ENCODE measurements at places on chromosomes 4 and X.

- DNase-seq: no peak
Observed at GRCh38 chr4:168846414-168846813, 163.6 kb downstream of the CBR4 start.

DNA sequence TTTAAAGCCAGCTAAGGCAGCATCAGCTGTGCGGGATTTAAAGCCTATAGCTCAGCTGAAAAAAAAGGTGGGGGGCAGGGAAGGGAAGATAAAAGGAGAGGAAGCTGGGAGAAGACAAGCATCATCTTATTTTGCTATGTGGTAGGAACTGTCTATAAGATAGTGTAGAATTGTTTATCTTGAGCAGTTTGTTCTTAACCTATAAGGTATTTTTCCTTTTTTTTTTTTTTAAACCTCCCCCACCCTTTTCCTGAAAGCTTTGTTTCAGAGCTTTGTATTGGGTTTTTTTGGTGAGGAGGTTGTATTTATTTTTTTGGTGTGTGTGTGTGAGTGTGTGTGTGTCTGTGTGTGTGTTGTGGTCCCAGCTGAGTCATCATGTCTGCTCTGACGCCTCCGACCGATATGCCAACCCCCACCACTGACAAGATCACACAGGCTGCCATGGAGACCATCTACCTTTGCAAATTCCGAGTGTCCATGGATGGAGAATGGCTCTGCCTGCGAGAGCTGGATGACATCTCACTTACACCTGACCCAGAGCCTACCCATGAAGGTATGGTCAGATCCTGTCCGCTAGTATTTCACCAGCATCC, 531 bp downstream of the RUFY3 start:
- DNase-seq: no peak

DNA sequence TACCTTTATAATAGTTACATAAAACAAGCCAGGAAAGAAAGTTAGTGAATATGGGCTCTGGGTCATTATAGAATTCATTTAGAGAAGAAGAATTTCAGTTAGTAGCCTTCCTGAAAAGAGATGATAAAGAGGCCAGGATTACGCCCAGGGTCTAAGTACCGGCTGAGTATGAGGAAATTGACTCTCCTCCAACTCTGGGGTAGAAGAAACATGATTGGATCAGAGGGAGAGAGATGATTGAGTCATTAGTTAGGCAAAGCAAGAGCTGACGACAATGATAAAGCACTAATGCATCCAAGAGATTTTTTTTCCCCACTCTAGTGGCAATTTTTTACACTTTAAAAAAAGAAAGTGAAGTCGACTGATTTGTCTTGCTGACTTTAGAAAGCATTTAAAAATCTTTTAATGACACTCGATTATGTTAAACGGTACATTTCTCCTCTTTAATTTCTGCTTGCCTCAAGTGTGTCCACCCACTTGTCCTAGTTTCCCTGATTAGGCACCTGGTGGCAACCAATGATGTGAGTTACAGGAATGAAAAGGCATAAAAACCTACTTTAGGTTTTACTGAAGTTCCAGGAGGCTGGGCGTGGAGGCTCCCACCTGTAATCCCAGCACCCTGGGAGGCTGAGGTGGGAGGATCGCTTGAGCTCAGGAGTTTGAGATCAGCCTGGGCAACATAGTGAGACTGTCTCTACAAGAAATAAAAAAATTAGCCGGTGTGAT, 37.3 kb upstream of the IGFBP7 start:
- DNase-seq: no peak

DNA sequence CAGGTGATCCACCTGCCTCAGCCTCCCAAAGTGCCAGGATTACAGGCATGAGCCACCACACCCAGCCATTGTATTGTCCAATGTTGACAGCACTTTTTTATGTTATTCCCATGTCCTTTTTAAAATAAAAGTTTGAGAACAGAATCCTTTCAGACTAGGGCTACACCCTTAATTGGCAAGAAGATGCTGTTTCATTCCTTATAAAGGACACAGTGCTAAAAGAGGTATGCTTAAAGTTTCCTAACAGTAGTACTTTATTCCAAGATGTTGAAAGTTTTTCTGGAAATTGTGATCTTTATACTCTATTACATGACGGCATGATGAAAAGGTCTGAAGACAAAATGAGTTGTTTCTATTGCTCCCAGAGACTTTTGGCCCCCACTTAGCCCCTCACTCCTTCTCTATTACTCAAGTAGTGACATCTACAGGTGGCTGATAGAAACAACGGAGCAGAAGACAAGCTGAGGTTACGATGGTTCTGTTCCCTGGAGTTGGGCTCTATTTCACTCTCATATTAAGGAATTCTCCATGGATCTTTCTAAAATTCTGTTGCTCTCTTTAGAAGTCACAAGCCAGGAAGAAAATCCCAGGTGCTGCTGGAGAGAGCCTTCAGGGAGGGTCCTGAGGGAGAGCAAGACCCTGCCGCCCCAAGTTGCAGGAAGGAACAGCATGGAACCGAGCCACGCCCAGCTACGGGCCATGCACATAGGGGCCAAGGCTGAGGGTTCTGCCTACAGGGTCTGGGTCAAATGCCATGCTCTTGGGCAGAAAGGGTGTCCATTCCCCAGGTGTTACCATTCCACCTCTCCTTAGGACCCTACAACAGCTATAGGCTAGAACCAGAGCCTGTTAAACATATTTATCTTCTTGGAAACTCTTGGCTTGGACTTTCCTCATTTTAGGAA, 22.8 kb downstream of the RPL9 start:
- DNase-seq: no peak

DNA sequence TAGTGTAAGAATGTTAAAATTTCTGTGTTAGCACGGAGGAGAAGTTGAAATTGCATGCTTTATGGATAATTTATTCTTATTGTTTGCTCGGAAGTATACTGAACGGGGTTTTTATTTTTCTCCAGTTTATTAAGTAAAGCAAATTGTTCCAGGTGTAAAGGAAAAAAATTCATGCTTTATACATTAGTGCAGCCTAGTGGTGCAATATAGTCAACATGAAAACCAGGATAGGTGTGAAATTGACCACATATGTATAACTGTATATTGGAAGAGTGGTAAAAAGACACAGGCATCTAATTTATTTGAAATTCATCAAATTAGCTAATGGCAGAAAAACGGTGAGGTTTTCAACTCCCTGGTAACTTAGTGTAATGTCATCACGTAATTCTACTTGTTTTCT, 959 bp downstream of the BRS3 start:
- no peak for DNase-seq

DNA sequence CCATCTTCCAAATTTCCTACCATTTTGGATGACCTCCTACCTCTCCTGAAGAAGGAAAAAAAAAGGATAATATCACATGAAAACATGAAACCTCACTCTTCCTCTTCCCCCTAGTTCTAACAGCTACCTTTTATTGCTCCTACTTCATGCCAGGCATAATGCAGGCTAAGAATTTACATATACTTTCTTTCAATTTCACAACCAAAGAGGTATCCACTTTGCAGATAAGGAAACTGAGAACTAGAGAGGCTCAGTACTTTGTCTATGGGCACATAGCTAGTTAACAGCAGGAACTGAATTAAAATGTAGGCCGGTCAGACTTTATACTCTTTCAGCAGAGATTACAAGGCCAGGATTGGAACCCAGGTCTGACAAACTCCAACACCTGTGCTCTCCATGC, 34.4 kb upstream of the BEND2 start:
- DNase-seq: no peak

DNA sequence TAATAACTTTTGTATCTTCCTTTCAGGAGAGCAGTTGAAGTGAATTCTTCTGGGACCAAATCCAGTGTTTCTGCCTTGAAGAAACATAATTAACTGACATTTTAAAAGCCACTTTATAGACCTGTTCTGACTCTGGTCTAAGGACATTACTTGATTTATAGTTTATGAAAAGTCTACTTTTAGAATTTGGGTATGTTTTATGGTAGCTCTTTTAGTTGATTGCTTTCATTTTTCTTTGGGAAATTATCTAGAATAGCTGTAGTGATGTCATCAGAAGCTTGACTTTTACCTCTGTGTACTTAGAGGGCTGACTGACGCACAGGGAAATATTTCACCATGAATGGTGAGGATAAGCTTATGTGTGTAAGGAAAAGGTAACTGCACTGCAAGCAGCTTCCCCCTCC, 131.8 kb upstream of the LIMCH1 start:
- DNase-seq: peak; percentile 26

DNA sequence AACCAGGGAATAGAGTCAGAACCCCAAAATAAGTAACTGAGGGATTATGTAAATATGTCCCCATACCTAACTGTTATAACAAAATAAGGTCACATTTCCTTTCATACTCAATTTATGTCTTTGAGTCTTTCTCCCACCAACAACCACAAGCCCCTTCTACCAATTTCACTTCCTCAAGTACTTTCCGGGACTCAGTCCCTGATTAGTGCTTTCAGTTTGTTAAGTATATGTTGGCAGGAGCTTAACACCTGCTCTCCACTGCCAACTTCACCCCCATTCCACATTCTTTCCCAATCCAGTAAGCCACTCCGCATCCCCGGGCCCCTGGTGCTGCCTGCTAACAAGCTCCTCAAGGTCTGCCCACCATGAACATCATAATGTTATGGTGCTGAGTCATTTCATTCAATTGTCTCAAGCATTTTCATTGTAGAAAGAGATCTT, 71.3 kb upstream of the SPRY1 start:
- no peak for DNase-seq

- DNase-seq: no peak
Observed at GRCh38 chr4:122764071-122764820, 31.7 kb downstream of the BBS12 start.

- no peak for DNase-seq
Observed at GRCh38 chr4:155529272-155529671, 137.4 kb upstream of the GUCY1A1 start.
